ENCODE measurements at places on chromosomes 13 and 19.

DNA sequence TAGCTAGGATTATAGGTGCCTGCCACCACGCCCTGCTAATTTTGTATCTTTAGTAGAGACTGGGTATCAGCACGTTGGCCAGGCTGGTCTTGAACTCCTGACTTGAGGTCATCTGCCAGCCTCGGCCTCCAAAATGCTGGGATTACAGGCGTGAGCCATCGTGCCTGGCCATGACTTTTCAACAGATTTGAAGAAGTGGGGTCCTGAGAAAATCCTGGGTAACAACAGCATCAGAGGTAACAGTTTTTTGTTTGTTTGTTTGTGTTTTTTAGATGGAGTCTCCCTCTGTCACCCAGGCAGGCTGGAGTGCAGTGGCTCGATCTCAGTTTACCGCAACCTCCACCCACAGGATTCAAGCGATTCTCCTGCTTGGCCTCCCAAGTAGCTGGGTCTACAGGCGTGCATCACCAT, 3.7 kb downstream of the JUNB start:
- no peak for DNase-seq

- no peak for DNase-seq
These were observed 297.0 kb upstream of the EDNRB start for GRCh38 chr13:78215458-78216108.

GRCh38 chr13:66665991-66666390, 564.1 kb downstream of the PCDH9 start:
- peak; percentile 5 for DNase-seq

- no peak for DNase-seq
These were observed 6.6 kb downstream of the ATG4D start for GRCh38 chr19:10550336-10550735.

DNA sequence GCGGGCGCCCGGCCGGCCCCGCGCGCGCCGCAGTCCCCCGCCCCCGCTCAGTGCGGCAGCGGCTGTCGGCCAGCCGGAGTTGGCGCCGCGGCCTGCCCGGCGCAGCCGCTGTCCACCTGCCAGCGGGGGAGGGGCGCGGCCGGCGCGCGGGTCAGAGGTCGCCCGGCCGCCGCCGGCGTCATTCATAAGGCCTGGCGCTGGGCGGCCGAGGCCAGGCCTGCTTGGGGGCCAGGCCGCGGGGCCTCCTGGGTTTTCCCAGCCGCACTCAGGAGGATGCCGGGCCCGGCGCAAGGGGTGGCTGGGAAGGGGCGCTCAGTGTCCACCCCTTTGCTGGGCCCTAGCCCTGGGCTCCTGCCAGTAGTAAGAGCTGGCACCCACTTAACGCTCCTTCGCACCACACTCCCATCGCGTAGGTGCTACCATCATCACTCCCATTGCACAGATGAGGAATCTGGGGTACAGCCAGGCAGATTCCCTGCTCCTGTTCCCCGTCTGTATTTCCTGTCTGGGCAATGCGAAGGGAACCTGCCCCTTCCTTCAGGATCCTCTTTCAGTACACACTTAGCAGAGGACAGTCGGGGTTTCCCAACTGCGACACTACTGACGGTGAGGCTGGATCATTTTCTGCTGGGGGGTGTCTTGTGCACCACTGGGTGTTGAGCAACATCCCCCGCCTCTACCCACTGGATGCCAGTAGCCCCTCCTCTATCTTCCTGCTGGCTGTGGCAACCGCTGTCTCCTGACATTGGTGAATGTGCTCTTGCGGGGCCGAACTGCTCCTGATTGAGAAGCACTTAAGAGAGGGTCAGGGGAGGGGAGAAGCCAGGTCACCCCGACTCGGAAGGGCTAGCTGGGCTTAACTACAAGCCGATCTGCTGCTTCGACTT, 846 bp upstream of the PRKACA start:
- DNase-seq: no peak

GRCh38 chr19:27822336-27822735, 1390.6 kb downstream of the UQCRFS1 start:
- DNase-seq: no peak

DNA sequence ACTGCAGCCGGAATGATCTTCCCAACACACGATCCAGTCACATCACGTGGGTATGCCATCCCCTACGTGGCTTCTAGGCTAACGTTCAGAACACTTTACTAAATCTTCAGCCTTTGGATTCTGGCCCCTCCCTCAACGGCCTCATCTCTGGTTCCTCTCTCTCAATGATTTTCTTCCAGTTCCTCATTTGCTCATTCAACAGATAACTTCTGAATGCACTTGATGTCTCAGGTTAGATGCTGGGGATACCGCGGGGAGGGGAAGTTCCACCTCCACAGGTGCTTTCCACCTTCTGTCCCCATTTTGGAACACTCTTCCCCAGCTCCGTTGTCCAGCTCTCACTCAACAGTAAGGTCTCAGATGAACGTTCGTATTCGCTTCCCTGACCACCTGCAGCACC, 66.1 kb downstream of the ATP7B start:
- no peak for DNase-seq

- DNase-seq: no peak
These were observed 245.6 kb downstream of the DACH1 start for GRCh38 chr13:71621174-71622124.

DNA sequence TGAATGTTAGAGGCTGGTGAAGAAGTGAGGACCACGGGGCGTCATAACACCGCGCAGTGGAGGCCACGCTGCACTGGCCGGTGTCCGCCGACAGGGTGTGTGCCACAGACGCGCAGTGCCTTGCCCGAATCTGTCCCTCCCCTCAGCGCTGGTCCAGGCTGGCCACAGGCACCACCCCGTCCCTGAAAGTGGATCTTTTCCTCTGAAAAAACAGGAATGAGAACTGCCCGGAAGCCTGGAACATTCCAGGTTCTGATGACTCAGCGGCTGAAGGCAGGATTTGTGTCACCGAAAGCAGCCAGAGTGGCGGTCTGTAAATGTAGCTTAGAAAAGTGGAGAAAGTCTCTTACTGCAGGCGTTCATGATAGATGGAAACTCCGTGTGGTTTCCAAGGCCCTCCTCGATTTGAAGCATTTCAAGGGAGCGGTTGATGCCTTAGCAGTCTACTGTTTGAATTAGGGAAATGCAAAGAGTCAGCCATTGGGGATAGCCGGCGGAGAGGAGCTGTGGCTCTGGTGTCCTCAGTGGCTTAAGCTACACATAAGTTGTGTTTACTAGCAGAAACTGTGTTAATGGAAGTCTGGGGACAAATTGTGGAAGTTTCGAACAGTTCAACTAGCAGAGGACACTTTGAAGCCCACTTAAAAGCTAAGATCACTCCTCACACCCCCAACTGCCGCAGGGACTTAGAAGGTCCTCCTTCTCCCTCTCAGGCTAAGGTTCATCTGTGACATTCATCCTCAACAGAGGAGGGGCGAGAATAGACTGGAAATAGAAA, 70.8 kb downstream of the NUFIP1 start:
- DNase-seq: peak; percentile 79

Measured in iPS DF 6.9 (cell line).